Foreskin fibroblast (primary cell): ENCODE measurements at places on chromosomes 7 and 10.
A peak's percentile ranks its signal among the peaks of the same experiment; 100 is the strongest.

DNA sequence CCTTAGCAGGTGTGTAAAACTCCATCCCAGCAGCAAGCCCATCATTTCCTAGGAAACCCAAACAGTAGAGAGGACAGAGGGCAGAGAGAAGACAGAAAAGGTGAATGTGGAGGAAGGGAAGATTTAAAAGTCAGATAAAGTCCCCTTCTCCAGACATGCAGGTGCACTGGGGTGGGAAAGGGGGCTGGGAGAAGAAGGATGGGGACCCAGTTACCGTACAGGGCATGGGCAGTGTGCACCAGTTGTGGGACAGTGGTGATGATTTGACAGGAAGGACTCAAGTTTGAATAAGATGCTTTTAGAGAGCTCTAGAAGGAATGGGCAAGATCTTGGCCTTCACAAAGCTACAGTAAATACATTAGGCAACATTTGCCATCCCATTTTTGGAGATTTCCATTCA is 110.7 kb upstream of the PLXNA4 start:
- DNase-seq: no peak

DNA sequence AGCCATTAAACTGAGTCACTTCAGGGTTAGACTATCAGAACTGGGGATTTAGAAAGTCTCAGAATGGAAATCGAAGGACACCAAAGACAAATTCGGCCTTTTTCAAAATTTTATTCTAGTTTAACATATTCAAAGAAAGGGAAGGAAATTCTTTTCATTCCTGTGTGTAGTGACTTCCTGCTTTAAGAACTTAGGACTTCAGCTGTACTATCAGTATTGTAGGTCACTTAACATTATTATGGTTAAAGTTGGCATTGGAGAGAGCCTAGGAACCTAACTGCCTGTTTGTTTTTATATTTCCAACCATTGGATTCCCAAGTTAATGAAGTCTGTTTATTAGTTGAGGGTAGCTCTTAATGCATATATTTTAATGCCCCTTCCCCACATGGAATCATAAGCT is 63.7 kb downstream of the PTEN start:
- no peak for DNase-seq

GRCh38 chr10:55495555-55495954 is 694.5 kb upstream of the PCDH15 start:
- DNase-seq: no peak

- no peak for DNase-seq
Observed at GRCh38 chr10:22491480-22491879, 146.2 kb downstream of the SPAG6 start.

GRCh38 chr7:110877016-110877415 is 213.9 kb upstream of the LRRN3 start:
- peak; percentile 3 for DNase-seq

GRCh38 chr10:15741581-15741980 is 21.9 kb upstream of the ITGA8 start:
- no peak for DNase-seq

DNA sequence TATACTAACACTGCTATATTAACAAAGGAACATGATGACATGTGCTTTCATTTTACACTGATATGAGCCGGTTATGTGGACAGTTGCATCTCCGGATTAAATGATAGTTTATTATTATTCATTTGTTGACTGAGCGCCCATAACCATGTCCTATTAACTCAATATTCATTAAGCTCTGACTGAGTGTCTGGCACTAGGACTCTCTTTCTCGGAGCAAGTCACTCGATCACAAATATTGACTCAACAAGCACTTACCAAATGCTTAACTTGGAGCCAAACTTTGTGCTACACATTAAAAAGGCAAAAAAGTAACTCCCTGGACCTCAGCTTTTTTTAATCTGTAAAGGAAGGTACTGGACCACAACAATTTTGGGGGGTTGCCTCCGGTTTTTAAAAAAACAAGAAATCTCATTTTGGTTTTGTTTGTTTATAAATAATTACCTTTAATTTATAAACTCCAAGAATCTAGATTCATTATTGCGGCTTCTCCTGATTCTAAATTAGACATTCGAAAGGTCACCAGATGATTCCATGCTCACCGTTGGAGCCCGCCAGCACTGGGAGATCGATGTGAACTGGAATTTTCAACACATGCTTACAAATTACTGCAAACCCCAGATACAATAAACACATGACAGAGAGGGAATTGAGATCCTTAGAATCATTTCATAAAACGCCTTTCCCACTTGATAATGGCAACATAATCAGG is 8.9 kb upstream of the LYZL1 start:
- no peak for DNase-seq

DNA sequence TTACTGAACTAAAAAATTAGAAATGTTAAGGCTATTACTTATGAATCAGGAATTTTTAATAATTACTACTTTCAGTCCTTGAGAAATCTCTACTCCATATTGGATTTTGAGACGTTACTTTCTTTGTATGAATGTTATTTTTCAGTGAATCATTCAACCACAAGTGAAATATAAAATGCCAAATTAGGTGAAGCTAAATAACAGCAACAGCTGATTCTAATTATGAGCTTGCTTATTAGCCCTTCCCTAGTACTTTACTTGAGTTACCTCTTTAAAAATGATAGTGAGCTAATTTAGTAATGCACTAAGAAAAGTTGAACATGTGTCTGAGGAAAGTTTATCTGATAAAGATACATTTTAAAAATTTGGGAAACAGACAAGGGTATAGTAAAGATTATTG is 51.4 kb downstream of the PCGF5 start:
- DNase-seq: peak; percentile 70

DNA sequence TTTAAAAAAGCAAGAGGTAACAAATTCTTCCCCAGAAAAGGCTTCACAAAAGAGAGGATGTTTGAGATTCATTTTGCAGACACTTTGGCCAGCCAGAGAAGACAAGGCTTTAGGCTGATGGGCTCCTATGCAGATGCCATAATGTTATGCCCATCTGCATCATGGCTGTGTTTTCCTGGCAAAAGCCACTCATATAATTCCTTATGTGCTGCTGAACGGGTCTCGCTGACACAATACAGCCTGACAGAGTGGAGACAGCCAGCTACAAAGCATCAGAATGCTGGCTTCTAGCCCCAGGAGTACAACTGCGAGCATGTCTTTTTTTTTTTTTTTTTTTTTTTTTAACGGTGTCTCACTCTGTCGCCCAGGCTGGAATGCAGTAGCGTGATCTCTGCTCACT is 1157.4 kb upstream of the AUTS2 start:
- no peak for DNase-seq

- peak; percentile 46 for DNase-seq
Observed at GRCh38 chr7:7695111-7695817, 23.1 kb downstream of the RPA3 start.
